ENCODE measurements at places on chromosomes 5 and 9.

DNA sequence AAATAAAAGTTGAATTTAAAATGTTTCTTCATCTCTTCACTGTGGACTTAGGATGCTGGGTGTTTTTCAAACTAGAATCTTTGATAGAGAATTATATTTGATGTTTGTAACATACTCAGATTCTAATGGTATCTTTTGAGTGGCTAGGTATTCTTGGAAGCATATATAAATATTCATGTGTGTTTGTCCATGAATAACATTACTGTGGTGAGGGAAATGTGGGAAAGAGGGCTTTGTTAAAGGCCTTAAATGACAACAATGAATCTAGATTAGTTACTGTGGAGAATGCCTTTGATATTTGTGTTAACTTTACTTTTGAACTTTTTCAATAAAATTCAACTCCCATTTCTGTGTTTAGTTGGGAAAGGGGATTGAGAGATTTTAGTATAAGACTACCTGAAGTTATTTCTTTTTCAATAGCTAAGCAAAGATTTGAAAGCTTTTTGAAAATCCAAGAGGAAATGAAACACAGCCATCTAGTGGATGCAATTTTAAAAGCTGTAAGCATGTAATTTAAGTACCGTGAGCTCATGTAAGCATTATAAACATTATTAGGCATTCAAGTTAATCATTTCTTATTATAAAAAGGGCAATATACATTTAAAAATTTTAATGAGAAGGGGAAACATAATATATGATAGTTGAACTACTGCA is 69.6 kb downstream of the CCDC171 start:
- no peak for DNase-seq

GRCh38 chr5:32538031-32538547 is 47.3 kb upstream of the SUB1 start:
- DNase-seq: no peak

DNA sequence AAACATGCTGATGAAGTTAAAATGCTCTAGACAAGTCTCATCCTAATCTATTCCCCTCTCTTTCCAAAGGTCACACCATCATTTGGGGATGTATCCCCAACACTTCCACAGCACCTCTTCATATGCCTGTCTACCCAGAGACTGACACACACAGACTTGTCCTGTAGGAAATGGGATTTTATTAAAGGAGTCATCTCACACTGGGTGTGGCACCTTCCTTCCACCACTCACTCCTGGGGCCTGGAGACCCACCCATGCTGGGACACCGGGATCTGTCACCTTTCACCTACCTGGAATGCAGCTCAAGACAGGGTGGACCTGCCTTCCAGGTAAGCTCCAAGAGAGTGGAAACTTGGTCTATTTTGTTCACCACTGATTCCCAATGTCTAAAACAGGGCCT is 99.4 kb upstream of the HAND1 start:
- DNase-seq: peak; percentile 61

DNA sequence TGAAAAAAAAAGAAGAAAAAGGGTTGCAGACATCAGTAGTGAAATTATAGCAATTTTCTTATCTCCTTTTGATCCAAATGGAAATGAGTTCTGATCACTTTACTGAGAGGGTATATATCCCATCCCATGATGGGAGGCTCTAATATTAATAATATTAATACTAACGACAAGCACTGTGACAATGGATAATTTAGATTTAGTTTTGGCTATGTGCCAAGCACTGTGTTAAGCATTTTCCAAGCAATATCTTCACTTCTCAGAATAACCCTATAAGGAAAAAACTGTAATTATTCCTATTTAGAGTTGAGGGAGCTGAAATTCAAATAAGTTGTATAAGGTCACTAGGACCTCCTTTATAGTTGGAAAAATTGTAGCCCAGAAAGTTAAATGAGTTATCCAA is 58.4 kb upstream of the ASTN2 start:
- DNase-seq: no peak

- DNase-seq: no peak
Measured at GRCh38 chr9:35076848-35077247, 2.9 kb downstream of the FANCG start.

DNA sequence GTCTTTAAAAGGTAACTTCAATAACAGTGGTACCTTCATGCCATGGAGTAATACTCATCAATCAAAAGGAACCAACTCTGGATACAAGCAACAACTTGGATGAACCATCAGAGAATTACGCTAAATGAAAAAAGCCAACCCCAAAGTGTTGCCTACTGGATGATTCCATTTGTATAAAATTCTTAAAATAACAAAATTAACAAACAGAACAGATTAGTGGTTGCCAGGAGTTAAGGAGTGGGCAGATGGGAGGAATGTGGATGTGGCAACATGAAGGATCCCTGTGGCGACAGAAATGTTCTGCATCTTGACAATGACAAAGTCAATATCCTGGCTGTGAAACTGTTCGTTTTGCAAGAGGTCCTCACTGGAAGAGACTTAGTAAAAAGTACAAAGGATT is 50.5 kb downstream of the SPTLC1 start:
- DNase-seq: no peak

DNA sequence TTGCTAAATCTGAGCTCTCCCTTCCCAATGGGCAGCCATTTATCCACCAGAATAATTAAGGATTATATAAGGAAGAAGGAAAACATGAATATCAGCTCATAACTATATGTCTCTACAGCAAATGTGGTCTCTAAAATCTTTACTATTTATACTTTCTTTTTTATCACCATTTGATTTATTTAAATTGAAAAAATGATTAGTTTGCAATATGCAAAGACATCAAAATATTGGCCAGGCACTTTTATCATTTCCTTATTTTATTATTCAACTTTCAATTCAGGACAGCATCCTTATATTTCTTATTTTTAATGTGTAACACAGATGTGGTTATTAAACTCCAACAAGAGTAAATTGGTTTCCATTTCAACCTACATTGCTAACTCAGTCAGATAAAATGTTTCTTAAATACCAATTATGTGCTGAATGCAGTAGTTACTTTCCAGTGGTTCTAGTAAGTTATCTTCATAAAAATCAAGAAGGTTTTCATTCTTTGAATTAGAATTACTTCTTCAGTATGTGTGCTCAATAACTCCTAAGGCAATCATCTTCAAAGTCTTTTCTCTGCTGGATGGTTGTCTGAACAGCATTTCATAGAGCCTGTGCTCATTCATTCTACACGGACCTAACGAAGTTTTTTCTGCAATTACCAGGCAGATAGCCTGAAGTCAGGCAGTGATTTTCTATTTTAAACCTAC is 1148.0 kb downstream of the CDH12 start:
- no peak for DNase-seq
